Mammary epithelial cell (primary cell): ENCODE measurements at places on chromosomes 11 and 22. TPM values are rescaled to one million over a fixed set of nuclear protein-coding genes. Genes with fewer than 3 reads are reported as not detected.

Gene MYEOV
- total RNA-seq: 0.67 and 0.75 TPM in 2 replicates

Gene SLC22A12
- total RNA-seq: not detected in 2 replicates

Gene TRIM66
- 17.5 and 21.8 TPM in 2 replicates for total RNA-seq

Gene FGF3
- total RNA-seq: not detected in 2 replicates

Gene OR51B5
- total RNA-seq: not detected in 2 replicates

Gene PES1
- total RNA-seq: 99.1 and 105 TPM in 2 replicates

Gene POTEH
- not detected in 2 replicates for total RNA-seq

Gene ZP1
- total RNA-seq: not detected

Gene GVQW3
- total RNA-seq: 0.56 and 0.75 TPM in 2 replicates

Gene RBMXL2
- 0.21 TPM in 1 of 2 replicates, not detected in the other for total RNA-seq

Gene MED19
- total RNA-seq: 21.0 and 28.9 TPM in 2 replicates

Gene SOX10
- 10.7 TPM for total RNA-seq

Gene RPUSD4
- 20.8 and 26.6 TPM in 2 replicates for total RNA-seq

Gene KRTAP5-10
- total RNA-seq: not detected

Gene MYO18B
- total RNA-seq: not detected in 2 replicates

Gene MMP7
- 13.8 TPM for total RNA-seq

Gene CRYBA4
- not detected in 2 replicates for total RNA-seq

Gene INPP5J
- 0.50 TPM for total RNA-seq

Gene MIOX
- total RNA-seq: 0.32 TPM in 1 of 2 replicates, not detected in the other

Gene LIF
- total RNA-seq: 24.5 and 35.8 TPM in 2 replicates

Gene EFCAB6
- 2.0 TPM for total RNA-seq

Gene MS4A3
- not detected in 2 replicates for total RNA-seq

Gene GAS2L1
- total RNA-seq: 14.0 and 29.7 TPM in 2 replicates

Gene ACTN3
- total RNA-seq: not detected

Gene SCARF2
- 1.5 TPM for total RNA-seq
